ENCODE measurements at places on chromosomes 2 and 18.

DNA sequence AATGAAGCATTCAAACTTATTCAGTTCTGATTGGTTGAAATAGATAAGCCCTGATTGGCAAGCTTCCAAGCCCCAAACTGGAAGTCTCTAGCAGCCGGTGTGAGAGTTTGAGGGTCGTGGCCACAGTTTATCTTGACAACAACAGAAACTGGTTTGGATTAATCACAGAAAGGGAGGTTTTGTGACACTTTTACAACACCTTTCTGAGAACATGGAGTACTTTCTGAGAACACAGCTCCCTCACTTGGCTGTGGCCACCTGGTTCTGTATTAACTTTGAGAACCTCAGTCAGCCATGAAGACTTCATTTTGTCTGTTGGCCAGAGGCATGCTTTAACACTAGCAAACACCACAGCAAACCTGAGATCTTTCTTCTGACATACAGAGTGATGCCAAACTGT, 280.7 kb upstream of the VWC2L start:
- DNase-seq, result no peak

DNA sequence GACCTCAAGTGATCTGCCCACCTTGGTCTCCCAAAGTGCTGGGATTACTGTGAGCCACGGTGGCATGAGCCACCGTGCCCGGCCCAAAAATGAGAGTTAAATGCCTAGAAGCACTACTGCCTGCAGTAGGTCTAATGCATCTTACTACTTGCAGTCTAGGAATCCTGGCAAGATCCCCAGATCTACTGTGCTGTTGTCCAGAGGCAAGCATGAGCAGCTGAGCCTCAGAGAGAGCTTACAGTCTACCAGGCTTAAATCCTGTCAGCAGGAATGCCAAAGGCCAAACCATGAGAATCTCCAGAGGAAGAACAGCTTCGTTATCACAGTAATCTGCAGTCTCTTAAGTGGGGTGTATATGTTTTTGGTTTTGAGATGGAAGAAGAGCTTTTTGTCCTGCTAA, 54.4 kb downstream of the XRCC5 start:
- no peak for DNase-seq

GRCh38 chr2:173407176-173407575, 52.5 kb downstream of the CDCA7 start:
- DNase-seq, result no peak

DNA sequence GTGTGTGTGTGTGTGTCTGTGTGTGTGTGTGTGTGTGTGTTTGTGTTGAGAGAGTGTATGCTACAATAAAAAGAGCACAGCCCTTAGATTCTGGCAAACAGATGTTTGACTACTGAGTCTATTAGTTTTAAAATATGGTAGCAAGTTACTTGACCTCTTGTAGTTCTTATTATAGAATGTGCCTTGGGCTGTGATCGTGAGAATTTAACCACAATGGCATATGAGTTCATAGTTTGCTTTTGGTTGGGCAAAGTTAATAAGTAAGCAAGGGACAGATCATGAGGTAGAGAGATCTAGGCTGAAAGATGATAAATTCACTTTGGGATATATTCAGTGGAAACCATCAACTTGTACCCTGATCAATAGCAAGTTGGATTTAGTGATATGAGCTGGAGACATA, 334.3 kb upstream of the VWC2L start:
- DNase-seq, result peak; percentile 10

GRCh38 chr18:54766634-54767033, 61.6 kb upstream of the RAB27B start:
- DNase-seq, result no peak

DNA sequence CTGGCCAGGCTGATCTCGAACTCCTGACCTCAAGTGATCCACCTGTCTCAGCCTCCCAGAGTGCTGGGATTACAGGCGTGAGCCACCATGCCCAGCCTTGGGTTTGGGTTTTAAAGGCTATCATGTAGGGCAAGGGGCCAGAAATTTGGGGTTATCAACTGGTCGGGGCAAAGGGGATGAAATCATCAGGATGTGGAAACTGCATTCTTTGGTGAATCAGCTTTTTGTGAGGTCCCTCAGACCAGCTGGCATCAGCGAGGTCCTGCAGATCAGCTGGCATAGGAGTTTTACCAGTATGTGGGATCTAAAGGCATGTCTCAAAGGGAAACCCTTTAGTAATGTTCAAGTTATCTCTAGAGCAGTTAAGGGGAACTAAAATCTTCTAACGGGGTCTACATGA, 6.4 kb upstream of the GEMIN6 start:
- no peak for DNase-seq

DNA sequence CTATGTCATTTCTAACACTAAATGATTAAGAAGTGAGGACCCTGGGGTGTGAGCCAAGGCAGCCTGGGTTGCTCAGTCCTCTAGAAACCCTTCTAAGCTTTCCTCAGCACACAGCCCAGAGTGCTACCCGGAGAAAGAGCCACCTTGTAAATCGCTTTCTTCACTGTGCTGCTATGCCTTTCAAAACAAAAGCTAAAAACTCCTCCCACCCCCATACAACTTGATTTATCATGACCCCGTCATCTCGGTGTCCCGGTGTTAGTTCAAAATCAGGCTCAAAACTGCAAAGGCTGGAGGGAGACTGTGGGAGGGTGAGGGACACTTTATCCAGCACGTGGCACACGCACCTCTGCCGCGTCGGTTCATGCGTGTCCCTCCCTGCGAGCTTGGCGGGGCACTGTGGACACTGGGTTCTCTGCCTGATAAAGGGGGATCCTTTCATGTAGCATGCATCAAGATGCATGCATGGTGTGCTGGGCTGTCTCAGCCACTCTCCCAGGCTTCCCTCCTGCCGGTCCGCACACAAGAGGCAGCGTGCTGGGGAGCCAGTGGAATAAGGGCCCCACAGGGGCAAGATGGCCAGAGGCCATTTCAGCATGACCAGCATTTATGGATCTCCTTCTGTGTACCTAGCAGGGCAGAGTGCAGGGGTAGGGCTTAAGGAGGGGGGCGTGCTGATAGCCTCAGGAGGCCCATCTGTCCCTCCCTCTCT, 170.4 kb downstream of the SMAD7 start:
- DNase-seq, result no peak

GRCh38 chr2:98503481-98504105, 58.9 kb downstream of the INPP4A start:
- DNase-seq, result no peak

DNA sequence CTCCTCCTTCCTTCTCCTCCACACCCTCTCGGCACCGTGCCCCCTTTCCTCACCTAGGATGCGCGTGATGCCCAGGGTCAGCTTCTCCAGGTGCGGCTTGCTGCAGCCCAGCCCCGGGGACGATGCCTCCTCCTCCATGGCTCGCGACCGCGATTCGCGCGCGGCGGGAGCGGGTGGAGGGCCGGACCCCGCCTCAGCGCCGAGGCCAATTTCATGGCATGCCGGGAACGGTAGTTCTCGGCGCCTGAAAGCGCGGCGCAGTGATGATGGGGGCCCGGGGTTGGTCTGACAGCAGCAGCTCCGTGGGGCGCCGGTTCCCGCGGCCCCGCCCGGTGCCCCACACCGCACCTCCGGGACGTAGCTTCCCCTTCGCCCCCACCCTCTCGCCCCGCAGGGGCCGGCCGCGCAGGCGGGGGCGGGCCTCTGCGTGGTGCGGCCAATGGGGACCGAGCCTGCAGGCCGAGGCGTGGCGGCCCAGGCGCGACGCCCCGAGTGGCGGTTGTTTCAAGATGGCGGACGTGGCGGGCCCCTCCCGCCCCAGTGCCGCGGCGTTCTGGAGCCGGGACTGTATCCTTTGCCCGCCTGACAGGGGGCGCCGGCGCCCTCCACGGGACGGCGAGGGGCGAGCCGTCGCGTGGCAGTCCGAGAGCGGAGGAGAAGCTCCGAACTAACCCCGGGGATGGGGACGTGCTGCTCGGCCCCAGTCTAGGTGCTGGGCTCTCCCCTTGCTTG, at the start of the genes KIAA1328 and TPGS2:
TSS of gene KIAA1328 (plus strand) at position 498 of the 732 bp plus-strand sequence. CDS start at position 510, 12 bp downstream.
TSS of gene TPGS2 (minus strand) at position 373 of the 732 bp plus-strand sequence. CDS start at position 138, 235 bp downstream.
- DNase-seq, result peak; percentile 70

- DNase-seq, result no peak
Observed at GRCh38 chr18:36392979-36393287, 95.4 kb downstream of the FHOD3 start.

DNA sequence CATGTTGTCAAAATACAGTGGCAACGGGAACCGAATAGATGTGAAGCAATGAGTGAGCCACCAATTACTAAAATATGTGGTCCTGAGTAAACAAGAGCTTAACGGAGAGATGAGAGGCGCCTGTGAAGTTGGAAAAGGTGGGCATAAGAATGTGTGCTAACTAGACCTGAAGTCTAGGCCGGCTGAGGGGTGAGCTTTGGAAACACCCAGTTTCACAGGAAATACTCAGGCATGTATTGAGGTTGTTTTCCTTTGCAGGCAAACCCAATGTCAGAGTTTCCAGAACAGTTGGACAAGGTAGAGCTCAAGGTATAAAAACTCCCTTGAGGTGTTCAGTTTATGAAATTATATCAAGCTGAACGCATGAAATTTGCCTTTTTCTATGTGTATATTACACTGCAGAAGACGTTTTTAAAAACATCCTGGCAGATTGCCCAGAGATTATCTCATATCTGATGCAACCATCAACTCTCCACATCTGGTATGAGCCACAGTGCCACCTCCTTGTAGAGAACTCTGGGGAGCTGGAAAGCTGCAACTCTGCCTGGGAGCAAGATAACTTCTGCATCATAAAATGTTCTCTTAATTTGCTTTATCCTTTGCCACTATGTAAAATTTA, 3.9 kb upstream of the WDSUB1 start:
- DNase-seq, result peak; percentile 88

DNA sequence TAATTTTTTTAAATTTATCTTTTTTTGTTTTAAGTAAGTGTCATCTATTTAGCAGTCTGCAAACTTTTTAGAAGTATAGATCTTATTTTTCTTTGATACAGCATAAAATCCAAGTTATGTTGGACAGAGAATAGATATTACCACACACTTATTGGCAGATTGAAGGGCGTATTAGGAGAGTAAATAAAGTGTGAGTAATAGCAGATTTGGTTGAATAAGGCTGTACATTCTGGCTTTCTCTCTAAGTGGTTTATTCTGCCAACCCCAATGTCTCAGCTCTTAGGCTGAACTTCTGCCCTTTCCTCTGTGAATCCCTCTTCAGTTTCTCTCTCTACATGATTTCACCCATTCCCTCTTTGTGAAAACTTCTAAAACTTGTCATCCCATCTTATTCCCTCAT, 651.2 kb downstream of the DCC start:
- no peak for DNase-seq

DNA sequence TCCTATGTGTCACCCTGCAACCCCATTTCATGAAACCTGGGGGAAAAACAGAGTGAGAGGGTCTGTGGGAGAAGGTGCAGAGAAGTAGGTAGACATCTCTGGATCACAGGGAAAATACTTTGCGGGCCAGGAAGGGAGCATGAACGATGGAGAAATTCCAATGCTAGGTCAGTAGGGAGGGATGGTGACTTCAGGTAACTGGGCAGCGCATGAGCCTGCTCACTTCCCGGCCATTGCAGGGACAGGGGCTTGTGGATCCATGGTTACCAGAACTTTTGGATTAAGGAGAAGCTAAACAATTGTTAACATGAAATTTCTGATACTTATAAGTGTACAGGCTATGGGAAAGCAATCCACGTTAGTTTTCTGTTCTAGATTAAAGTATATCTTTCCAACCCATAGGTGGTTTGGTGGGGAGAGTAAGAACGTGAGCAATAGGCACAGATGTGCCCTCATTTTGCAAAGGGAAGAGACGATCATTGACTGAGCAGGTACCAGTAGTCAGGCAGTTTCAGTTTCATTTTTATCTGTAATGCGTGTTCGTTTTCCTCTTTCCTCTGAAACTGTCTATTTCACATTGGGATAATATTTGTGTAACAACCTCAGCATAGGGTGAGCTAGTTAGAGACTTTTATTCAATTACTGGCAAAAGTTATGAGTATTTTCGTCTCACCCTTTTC, 65.0 kb downstream of the NYAP2 start:
- no peak for DNase-seq

GRCh38 chr18:48920408-48921038, 30.2 kb downstream of the SMAD7 start:
- no peak for DNase-seq

GRCh38 chr2:190199109-190199508, 120.5 kb downstream of the HIBCH start:
- DNase-seq, result no peak

- no peak for DNase-seq
Observed at GRCh38 chr2:148402786-148403185, 241.8 kb upstream of the EPC2 start.

DNA sequence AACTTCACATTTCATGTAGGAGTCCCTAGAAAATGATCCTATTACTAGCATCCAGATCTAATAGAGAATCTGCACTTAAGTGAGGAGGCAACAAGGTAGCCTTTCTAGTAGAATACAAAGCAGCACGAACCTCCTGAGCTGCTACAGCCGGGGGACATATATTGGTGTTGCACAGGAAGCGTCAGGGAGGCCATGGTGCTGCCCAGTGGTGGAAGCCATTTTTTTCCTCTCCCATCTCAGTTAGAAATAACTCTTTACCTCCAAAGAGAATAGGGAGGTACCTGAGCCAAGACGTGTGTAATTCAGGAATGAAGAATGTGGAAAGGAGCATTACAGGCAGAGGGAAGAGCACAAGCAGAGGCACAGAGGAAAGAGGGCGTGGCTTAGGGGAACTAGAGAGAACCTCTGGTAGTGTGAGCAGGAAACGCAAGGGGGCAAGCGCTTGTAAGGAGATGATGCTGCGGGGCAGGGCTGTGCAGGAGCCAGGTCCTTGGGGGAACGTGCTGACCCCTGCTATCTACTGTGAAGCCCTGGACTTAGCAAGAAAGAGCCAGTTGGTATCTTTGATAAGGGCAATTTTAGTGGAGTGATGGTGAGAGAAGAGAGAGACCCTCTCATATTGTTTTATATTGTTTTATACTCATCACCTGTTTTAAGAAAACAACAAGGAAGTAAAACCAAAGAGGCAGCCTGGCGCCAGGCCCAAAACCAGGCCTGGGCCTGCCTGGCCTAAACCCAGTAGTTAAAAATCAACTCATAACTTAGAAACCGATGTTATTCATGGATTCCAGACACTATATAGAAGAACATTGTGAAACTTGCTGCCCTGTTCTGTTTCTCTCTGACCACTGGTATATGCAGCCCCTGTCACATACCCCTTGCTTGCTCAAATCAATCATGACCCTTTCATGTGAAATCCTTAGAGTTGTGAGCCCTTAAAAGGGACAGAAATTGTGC, 50.0 kb upstream of the TTC39C start:
- no peak for DNase-seq

- DNase-seq, result peak; percentile 27
Observed at GRCh38 chr2:105102963-105103421, 65.1 kb downstream of the MRPS9 start.

GRCh38 chr2:37798315-37799005, 126.6 kb upstream of the RMDN2 start:
- DNase-seq, result no peak

- DNase-seq, result peak; percentile 79
Observed at GRCh38 chr2:45681675-45682074, 30.2 kb downstream of the PRKCE start.

DNA sequence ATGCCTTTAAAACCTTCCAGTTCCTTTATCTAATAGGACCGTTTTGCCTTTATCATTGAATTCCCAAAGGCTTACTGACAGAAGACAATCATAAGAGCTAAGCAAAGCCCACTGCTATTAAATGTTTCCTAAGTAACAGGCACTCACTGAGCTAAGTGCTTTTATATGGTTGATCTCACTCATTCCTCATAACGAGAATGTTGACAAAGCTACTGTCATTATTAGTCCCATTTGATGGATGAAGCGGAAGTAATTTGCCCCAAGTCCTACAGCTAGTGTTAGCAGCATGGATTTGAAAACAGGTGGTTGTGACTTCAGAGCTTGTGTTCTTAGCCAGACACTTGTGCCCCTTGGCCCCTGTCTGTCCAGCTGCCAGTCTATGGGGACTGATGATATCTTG, 134.8 kb upstream of the SERPINE2 start:
- no peak for DNase-seq

Data from GM04504 (cell line).